ENCODE measurements at places on chromosomes 7 and 10. TPM values are rescaled to one million over a fixed set of nuclear protein-coding genes. Genes with fewer than 3 reads are reported as not detected.

The RASA4B gene
- total RNA-seq = 1.7 TPM

The BICC1 gene
- 189 TPM for total RNA-seq

The WNT2 gene
- total RNA-seq = 7.5 TPM

The FAM180A gene
- total RNA-seq = 34.4 TPM

The SLC26A4 gene
- total RNA-seq = 0.24 TPM

The PRKAR2B gene
- total RNA-seq = 0.97 TPM

The GHRHR gene
- total RNA-seq = not detected

The WASL gene
- 25.8 TPM for total RNA-seq

The GIMAP7 gene
- total RNA-seq = not detected

The HOXA2 gene
- total RNA-seq = 0.12 TPM

The EGR2 gene
- total RNA-seq = 0.61 TPM

The MYH16 gene
- total RNA-seq = not detected

The CFAP69 gene
- 6.1 TPM for total RNA-seq

The ELFN1 gene
- total RNA-seq = 36.8 TPM

The PKD1L1 gene
- 0.12 TPM for total RNA-seq

The TMEM229A gene
- not detected for total RNA-seq

The IDE gene
- 35.7 TPM for total RNA-seq

The WNT8B gene
- total RNA-seq = not detected

The UNCX gene
- 0.12 TPM for total RNA-seq

The SEC61G gene
- 199 TPM for total RNA-seq

The SRRT gene
- total RNA-seq = 39.8 TPM

The AS3MT gene
- total RNA-seq = 9.9 TPM

The TSPAN12 gene
- 1.1 TPM for total RNA-seq

The TET1 gene
- 14.3 TPM for total RNA-seq

The ANKRD22 gene
- total RNA-seq = 0.16 TPM

The KLF14 gene
- 0.12 TPM for total RNA-seq

The TAS2R5 gene
- 0.24 TPM for total RNA-seq

The TMEM139 gene
- total RNA-seq = not detected

The OR2A5 gene
- total RNA-seq = not detected

The CCAR1 gene
- 40.1 TPM for total RNA-seq

The NUTM2E gene
- total RNA-seq = not detected

The ZWINT gene
- total RNA-seq = 3.6 TPM

The PSPH gene
- 39.4 TPM for total RNA-seq

The H2BK1 gene
- not detected for total RNA-seq

The UNC5B gene
- 36.1 TPM for total RNA-seq

The DHX32 gene
- total RNA-seq = 31.6 TPM

The KIAA1549 gene
- 3.6 TPM for total RNA-seq

The MRLN gene
- total RNA-seq = not detected

The TACC2 gene
- 7.0 TPM for total RNA-seq

The PTF1A gene
- not detected for total RNA-seq

The CRTAC1 gene
- total RNA-seq = not detected

The CALY gene
- total RNA-seq = not detected

The SPDYE6 gene
- not detected for total RNA-seq

The STK31 gene
- total RNA-seq = not detected

The PHKG1 gene
- total RNA-seq = 3.8 TPM

All from hair follicle dermal papilla cell (primary cell).